CD4-positive, alpha-beta T cell (primary cell): ENCODE measurements at places on chromosomes 7 and 10.

- no peak overlapping the region for H3K27ac ChIP-seq
- H3K27me3 ChIP-seq, result no peaks in the 10 kb centered on the region
- H3K4me1 ChIP-seq, result no peaks in the 10 kb centered on the region
- no peaks in the 10 kb centered on the region for H3K36me3 ChIP-seq
Measured at GRCh38 chr7:76514926-76515771, 4.8 kb downstream of the UPK3B start.

- no peak overlapping the region for H3K27ac ChIP-seq
- DNase-seq, result no peak
- no peaks in the 10 kb centered on the region for H3K27me3 ChIP-seq
- no peaks in the 10 kb centered on the region for H3K36me3 ChIP-seq
- H3K4me1 ChIP-seq, result no peaks in the 10 kb centered on the region
Measured at GRCh38 chr10:78416031-78417011, 382.7 kb downstream of the RPS24 start.

DNA sequence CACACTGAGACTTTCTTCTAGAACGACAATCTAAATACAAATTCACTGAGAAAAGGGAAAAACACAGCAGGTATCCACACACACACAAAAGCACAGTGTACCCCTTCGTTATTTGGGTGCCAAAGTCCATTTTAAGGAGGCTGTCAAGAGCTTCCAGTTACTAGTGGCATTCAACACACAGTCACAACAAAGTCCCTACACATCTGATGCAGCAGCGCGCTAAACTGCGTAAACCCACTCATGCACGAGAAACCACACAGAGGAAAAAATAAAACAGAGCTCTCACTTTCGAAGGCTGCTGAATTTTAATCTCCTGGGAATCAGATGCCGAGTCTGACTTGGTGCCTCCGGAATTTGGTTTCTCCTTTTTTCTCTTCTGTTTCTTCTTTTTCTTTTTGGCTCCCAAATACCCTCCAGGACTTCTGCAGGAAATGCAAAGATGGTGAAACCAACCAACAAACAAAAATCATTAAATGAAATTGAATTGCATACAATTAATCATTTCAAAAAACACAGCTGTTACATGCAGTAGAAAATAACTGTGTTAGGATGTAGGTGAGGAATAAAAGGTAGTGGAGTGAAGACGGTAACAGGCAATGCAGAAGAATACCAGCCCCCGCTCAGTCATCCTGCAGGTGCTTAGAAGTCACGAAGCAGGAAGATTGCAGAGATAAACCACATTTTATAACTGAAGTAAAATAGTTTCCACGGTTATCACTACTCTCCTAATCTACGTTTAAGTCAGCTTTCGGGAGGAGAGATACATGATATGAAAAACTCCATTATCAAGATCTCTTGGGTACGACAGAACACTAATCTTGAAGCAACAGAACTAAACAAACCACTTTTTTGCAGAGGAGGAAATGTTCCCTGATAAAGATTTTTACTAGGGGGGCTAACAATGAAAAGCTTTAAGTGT is 27.1 kb downstream of the NMT2 start:
- DNase-seq, result no peak
- H3K27me3 ChIP-seq, result no peaks in the 10 kb centered on the region
- no peak overlapping the region for H3K27ac ChIP-seq

DNA sequence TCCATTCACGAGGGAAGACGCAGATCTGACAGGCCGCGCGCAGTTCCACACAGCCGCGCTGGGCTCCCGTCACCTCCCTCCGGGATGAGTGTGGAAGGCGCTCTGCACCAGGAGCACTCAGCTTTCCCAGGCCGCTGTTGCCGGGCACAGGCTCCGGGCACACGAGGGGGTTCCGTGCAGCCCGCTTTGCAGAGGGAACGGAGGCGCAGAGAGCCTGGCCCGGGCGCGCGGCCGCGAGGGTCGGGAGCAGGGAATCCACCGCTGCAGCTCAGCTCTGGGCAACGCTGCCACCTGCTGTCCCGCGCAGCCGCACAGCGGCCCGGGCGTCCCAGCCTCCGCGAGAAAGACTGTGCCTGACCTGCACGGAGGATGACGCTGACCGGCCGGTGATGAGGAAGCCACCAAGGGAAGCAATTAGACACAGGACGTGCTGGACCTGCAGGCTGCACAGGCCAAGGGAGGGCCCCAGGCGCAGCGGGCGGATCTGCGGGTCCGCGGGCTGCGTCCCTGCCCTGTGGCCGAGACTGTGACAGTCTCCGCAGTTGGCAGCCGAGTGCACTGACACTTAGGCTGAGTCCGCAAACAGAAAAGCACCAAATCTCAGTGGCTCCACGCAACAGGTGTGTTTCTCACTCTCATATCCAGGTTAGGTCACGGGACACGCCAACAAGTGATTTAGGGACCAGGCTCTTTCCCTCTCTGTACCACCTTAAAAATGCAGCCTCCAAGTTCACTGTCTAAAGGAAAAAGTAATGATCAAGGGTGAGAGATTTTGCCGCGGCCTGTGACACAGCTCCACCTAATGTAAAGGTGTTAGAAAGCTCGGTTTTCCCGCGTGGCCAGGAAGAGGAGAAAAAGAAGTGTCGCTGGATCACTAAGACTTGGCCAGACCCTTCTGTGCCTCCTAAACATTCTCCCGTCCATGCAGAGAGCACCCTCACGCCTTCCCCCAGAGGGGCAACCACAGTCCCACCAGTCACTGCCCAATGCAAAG is 94.5 kb downstream of the SEC61G start:
- no peak overlapping the region for H3K4me3 ChIP-seq
- no peaks in the 10 kb centered on the region for H3K4me1 ChIP-seq
- DNase-seq, result no peak
- H3K36me3 ChIP-seq, result no peaks in the 10 kb centered on the region
- no peak overlapping the region for H3K27ac ChIP-seq
